Activated effector memory CD4-positive, alpha-beta T cell treated with Interleukin-2 at 50 U/mL for 16 hours (primary cell): ENCODE measurements at places on chromosomes 7 and 10.

- DNase-seq: no peak
Measured at GRCh38 chr7:95593343-95593742, 3.0 kb downstream of the PDK4 start.

GRCh38 chr10:17029581-17030271 is 99.9 kb downstream of the CUBN start:
- peak; percentile 72 for DNase-seq

- no peak for DNase-seq
Measured at GRCh38 chr7:146355216-146355615, 238.6 kb downstream of the CNTNAP2 start.

- DNase-seq: peak; percentile 6
Measured at GRCh38 chr10:114073395-114074186, 29.9 kb downstream of the ADRB1 start.

- no peak for DNase-seq
Measured at GRCh38 chr7:156865493-156865892, 27.5 kb downstream of the LMBR1 start.

- no peak for DNase-seq
Measured at GRCh38 chr7:1567896-1568510, 1.8 kb downstream of the PSMG3 start.

- no peak for DNase-seq
Measured at GRCh38 chr7:28038175-28038797, 142.3 kb downstream of the JAZF1 start.

DNA sequence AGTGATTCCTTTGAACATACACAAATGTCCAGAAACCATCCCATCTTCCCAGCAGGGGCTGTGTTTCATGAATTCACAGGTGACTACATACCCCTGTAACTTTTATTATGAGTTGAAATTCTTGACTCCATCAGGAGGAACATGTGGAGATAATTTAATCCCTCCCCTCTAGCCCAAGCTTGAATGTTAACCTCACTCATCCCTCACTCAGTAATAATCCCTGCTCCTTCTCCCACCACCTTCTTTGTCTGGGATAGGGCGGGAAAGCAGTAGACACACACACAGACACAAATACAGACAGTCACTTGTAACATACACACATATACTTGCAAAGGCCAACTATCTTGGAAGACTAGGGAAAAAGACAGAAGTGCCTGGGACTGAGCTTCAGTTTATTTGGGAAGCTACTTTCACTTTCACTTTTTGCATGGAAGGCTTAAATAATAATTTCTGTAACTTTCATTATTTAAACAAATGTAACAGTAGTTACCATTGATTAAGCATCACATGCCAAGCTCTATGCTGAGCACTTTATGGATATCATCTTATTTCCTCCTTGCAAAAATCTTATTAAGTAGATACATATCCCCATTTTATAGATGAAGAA is 7.3 kb downstream of the AASS start:
- DNase-seq: no peak

GRCh38 chr7:24334012-24334411 is 50.0 kb downstream of the NPY start:
- DNase-seq: no peak

- no peak for DNase-seq
Measured at GRCh38 chr10:94006591-94007550, 13.1 kb downstream of the PLCE1 start.

DNA sequence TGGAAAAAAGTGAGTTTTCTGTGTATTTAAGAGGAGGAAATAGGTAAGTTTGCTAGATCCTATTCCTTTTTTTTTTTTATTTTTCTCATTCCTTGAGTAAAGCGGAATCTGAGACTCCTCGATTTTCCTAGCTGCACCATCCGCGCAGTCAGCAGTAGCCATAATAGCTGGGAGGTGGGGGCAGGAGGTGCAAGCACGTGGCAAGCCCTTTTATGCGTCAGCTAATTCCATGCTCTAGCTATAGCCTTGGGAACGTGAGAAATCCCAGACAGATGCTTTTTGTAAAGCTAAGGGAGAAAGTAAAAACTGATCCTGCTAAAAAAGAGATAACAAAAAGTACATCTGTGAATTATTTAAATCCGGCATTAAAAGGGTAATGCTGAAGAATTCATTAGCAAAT is 33.2 kb upstream of the TPK1 start:
- DNase-seq: no peak

GRCh38 chr7:91127959-91128358 is 136.3 kb upstream of the FZD1 start:
- DNase-seq: no peak

DNA sequence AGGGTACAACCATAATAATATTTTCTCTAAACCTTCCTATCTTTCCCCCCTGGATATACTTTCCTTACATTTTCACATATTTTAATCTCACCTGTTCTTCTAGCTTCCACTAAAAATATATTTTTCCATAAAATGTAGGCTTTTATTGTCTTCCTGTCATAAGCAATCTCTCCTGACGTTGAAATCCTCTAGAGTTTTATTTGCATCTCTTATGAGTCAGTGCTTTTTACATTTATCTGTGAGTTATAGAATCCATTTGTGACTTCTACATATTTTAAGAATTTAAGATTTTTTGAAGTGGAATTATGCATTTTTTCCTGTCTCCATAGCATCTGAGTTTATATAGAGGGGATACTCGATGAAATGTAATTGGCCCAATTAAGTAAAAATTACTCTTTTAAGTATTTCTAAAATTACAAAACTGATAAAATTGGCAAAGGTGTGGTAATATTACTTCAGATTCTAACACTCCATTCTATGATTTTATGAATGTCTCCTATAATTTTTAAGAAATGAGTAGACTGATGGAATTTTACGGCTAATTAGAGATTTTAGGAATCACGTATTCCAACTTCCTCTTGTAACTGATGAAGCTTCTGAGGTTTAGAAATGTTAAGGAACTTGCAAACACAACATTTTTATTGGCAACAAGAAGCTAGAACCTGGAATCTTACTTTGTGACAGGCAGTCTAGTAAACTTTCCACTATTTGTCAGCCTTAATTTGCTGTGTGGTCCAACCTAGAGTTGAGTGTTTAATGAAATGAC is 422.9 kb upstream of the SEMA3A start:
- DNase-seq: no peak

DNA sequence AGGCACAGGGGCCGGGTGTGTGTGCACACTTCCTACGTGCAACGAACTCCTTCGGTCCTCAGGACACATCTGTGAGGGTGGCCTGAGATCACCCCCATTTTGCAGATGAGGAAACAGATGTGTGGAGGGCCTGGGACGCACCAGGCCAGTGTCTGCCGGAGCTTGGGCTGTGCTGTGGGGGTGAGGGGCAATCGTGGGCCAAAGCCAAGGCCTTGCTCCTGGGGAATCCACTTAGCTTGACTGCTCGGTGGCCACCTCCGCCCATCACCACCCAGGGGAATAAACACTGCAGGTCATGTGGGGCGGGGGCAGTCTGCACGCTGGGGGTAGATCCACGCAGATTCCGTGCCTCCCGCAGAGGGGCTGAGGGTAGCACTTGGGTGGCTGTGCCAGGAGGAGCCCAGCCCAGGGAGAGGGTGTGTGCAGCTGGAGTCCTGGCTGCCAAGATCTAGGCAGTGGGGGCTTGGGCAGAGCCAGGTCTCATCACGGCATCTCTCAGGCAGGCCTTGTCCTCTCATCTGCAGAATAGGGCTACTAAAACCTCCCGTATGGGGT is 70.8 kb upstream of the EN2 start:
- DNase-seq: no peak

DNA sequence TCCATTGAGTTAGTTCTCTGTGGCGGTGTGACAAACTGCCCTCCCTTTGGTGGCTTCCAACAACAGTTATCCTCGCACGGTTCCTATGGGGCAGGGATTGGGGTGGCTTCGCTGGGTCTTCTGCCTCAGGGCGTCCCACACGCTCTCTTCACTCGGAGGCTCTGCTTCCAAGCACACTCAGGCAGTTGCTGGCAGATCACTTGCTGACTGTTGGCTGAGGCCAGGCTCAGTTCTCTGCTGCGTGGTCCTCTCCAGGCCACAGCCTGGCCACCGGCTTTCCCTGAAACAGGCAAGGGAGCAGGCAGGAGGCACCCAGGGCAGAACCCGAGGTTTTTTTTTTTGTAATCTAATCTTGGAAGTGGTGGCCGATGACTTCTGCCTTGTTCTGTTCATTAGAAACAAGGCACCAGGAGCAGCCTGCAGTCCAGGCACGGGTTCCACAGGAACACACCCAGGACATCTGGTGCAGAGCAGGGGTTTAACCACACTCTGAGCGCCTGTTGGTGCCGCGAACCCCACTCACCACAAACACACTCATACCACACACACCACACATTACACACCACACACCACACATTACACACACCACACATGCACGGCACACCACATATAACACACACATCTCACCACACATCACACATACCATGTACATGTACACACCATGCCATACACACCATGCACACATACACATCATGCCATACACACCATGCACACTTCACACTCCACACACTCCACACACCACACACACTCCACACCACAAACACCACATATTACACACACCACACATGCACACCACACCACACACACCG is 112.2 kb downstream of the PTPN20 start:
- DNase-seq: no peak

GRCh38 chr10:100881556-100882213 is 31.1 kb upstream of the SLF2 start:
- no peak for DNase-seq

- DNase-seq: no peak
Measured at GRCh38 chr7:139720705-139721231, 57.0 kb downstream of the HIPK2 start.

- no peak for DNase-seq
Measured at GRCh38 chr10:82643601-82644000, 768.6 kb downstream of the NRG3 start.

GRCh38 chr10:29737074-29737593 is 102.4 kb upstream of the SVIL start:
- DNase-seq: no peak

GRCh38 chr10:129105266-129105665 is 361.8 kb upstream of the MGMT start:
- DNase-seq: no peak

DNA sequence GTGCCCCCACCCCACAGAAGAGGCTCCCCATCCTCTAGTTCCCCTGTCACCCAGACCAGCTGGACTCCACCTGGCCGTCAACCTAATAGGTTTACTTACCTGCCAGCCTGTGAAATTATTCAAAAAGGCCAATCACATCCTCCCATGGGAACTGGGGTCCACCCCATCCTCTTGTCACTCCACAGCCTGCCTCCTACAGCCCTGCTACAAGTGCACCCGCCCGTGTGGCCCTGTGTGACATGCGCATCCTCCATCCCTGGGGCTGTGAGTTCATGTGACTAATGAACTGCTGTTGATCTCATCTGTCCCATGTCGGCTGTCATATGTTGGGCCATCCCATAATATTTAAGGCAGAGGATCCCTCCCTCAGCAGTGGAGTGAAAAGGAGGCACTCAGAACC is 39.4 kb downstream of the AOC1 start:
- no peak for DNase-seq

GRCh38 chr10:69397972-69398371 is 18.7 kb downstream of the TACR2 start:
- DNase-seq: no peak

DNA sequence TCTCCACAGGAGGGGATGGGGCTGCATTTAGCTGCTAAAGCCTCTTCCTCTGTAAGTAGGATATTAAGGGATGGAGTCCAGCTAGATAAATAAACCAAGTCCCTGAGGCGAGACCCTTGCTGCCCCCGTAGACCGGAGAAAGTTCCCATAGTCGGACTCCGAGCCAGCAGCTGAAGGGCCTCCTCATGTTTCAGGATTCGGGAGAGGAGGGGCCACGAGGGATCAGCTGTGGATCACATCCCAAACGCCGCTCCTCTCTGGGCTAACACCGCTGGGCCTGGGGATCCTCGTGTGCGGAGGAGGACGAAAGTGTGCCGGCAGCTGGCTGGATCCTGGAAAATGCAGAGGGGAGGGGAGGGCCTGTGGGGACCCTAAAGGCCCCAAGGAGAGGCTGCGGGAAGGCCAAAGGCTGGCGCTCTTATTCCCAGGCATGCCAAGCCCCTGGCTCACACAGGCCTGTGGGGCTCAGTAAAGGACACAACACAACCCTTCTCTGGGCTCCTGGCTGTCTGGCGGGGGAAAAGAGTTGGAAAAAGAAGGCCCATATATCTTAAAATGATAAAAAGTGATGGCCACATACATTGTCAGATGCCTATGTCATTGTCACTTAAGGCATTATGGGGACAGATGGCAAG is 82.5 kb upstream of the TMEM72 start:
- DNase-seq: no peak

DNA sequence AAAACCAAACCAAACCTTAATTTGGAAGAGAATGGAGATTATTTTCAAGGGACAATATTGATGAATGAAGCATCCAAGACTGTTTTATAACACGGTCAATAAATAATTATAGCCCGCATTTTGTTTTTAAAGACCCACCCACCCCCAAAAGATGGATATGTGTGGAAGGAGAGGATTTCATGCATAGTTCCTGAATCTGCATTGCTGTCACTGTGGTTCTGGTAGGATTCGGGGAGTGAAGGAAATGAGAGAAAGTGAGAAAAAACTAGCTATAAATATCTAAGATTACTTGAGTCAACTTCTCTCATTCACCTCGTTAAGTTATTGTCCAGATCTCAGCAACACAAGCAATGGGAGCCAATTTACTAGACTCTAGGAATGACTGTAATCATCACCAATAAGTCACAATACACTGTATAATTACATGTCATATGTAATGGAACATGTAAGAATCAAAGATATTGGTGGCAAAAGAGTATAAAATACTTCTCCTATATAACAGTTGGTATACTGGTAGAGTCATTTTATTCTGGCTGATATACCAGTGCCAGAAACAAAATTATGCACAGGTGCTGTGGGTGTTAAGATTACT is 30.2 kb downstream of the NAMPT start:
- no peak for DNase-seq
